ENCODE measurements at places on chromosomes 11 and 22. TPM values are rescaled to one million over a fixed set of nuclear protein-coding genes. Genes with fewer than 3 reads are reported as not detected.

The CCDC73 gene
- polyA plus RNA-seq = not detected

The OR52I1 gene
- not detected for polyA plus RNA-seq

The RBMXL2 gene
- not detected for polyA plus RNA-seq

- DNase-seq = no peak
Observed at GRCh38 chr11:130839981-130840666, 76.2 kb downstream of the SNX19 start.

DNA sequence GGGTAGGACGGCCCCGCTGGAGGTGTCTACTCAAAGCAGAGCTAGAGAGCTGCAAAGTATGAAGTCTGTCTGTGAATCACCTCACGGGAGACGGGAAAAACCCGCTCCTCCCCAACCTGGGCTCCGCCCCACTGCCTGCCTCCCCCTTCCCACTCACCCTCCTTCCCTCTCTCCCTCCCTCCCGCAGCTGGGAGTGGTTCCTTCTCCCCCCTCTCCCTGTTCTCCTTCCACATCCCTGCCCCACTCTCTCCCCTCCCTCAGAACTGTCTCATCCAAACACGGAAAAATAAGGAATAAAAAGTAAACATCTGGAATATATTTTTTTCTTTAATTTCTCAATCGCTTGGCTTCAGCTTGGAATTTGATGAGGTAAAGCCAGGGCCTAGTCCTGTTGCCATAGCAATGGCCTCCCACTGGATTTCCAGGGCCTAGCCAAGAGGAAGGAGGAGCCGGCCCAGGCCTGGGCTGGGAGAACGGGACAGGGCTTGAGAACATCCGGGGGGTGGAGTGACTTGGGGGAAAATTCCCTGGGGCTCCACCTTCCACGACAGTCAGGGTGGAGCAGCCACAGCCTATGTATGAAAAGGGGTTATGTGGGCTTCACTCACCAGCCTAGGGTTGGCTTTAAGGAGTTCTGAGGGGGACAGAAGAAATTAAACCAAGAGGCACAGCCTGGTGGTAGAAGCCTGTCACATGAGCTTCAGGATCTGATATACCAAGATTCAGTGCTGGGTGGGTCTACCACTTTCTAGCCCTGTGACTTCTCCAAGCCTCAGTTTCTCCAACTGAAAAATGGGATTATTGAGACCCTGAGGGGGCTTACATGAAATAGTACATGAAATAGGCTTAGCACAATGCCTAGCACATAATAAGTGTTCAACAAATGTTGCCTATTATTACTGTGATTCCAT, 2.2 kb downstream of the TNKS1BP1 start:
- DNase-seq = no peak

DNA sequence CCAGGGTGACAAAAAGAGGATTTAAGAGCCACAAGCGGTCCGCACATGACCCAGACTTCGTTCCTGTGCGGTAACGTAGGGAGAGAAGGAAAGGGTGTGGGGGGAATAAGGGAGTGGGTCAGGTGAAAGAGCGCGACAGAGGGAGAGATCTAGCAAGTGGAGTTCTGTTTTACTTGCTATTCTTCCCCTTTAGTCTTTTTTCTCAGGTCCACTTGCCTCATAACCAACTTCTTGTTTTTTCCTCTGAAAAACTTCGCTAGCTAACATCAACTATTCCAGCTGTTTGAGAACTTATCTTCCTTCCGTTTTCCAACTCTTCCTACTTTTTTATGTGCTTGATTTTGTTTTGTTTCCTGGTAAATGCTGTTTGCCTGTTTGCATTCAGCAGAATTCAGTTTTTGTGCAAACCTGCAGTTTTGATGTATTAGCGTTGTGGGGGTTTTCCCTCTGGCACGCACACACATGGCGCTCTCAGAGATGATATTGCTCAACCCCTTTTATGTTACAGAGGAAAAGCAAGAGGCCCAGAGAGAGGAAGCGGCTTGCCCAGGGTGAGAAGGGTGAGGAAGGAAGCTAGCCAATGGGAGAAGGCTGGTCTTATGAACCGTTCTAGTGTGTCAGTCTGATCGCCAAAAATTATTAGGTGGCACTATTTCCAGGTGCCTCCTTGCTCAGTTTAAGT, 592 bp upstream of the CTSC start:
- DNase-seq = peak; percentile 64

GRCh38 chr11:46237248-46238077, 40.0 kb upstream of the CREB3L1 start:
- peak; percentile 29 for DNase-seq

DNA sequence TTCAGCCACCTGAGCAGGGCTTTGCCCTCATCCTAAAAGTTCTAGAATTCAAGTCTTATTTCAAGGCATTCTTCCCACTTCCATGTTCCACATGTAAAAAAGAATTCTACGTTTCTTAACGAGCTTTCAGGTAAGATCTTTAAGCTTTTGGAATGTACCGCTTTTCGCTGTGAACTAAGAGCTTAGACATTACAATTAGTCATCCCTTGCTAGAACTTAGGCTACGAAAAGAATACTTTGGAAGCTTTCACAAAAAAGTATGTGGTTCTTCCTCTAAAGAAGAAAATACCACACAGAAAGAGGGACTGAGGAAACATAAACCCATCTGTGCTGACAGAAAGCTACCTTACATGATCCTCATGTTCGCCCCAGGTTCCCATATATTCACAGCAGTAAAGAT, 1.9 kb downstream of the NUMA1 start:
- no peak for DNase-seq

DNA sequence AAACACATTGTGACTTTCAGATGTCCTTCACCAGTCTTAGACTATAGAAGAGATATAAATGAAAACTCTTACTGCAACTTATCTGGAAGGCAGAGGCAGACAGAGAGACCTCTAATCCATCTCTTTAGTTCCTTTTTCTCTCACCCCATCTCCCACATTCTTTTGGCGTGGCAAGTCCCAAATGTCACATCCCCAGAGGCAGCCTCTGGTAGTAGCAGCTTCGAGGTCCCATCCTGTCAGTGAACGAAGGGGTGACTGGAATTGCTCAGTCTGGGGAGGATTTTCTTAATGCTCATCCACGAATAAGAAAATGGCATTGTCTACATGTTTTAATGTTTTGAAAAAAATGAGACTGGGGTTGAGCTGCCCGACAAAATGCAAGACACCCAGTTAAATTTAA, 201.4 kb downstream of the GRIA4 start:
- no peak for DNase-seq

- no peak for DNase-seq
Observed at GRCh38 chr22:46731246-46732040, 6.6 kb downstream of the CERK start.

- no peak for DNase-seq
Observed at GRCh38 chr11:25958045-25958444, 373.9 kb upstream of the ANO3 start.

DNA sequence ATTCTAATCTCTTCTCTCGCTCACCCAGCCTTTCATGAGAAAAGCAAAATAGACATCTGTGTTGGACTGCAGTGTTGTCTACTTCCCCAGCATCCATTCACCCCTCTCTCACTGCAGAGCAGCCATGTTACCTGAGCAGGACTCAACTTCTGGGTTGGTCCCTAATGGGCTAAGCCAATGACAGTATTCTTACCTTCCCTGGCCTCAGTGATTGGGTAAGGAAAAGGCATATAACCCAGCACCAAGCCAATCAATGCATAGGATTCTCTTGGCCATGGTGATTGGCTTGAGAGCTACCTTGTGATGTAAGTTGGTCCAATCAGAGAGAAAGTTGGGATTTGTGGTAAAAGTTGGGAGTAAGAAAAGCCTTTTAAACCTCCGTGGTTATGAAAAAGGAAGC, 99.8 kb upstream of the NECTIN1 start:
- DNase-seq = no peak

DNA sequence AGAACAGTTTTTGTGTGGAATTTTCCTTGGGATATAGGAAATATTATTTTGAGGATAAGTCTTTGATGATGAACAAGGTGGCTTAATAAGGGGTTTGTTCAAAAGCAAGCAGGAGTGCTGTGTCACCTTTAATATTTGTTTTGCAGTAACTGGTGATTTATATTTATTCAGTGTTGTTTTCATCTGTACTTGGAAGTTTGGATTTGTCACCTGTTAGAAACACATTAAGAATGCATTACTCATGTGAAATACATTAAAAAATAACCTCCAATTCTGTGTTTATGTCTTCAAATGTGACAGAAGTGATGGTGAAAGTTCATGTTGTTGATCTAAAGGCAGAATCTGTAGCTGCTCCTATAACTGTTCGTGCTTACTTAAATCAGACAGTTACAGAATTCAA, 70.5 kb downstream of the DKK3 start:
- no peak for DNase-seq
